ENCODE measurements at places on chromosomes 5 and 9.

DNA sequence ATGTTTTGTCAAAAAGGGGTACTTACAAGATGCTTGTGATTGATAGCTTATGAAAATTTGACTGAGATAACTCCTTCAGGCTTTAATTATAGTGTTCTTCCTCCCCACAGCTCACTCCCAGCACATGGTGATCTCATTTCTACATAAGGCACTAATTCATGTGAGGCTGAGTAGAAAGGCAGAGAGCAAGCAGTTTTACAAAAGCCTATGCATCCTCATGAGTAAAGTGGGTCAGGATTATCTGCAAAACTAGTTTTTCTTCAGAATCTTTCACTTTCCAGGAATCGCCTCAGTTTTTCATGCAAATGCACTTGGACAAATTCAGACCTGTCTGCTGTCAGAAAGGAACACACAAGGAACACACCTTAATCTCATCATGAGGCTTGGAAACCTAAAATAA, 92.1 kb upstream of the FBN2 start:
- DNase-seq, result no peak

DNA sequence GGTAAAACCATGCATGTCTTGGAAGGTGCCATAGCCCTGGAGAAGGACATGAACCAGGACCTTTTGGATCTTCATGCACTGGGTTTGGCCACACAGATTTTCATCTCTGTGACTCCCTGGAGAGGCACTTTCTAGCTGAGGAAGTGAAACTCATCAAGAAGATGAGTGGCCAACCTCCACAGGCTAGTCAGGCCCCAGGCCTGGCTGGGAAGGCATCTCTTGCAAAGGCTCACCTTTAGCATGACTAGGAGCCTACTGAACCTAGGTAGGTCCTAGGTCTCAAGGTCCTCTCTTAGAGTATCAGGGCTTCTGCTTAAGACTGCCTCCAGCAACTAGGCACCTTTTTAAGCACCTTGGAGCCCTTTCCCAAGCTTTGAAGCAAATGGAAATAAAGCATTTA, 1448.7 kb upstream of the ACO1 start:
- DNase-seq, result no peak

- DNase-seq, result no peak
Observed at GRCh38 chr9:34656992-34657391, 5.0 kb downstream of the IL11RA start.

GRCh38 chr9:94692601-94693000, 33.9 kb upstream of the AOPEP start:
- peak; percentile 21 for DNase-seq

DNA sequence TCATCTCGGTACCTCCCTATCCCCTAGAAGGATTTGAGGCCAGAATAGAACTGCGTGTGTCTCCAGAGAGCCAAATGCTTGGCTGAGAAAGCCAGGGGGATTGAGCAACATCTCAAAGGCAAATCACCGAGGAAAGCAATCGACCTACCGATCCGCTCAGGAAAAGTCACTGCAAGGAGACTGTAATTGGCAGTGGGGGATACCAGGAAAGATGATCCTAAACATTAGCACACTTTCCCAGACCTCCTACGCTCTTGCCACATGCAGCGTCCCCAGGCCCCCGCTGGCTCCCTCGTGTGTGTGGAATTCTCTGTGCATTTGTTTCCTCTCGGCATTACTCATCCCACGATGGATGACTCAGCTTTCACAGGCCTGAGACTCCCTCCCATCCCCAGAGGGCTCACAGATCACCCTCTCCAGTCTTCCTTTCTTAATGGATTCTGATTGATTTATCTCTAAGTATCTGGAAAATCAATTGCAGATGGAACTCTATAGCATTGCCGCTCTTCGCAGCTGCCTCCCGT, 82.2 kb upstream of the ICE1 start:
- DNase-seq, result no peak

- no peak for DNase-seq
Observed at GRCh38 chr9:136645352-136645902, 17.3 kb upstream of the EGFL7 start.

GRCh38 chr5:80101993-80102392, 66.8 kb downstream of the THBS4 start:
- DNase-seq, result no peak

GRCh38 chr5:72210888-72211678, 103.8 kb downstream of the MAP1B start:
- DNase-seq, result no peak

- no peak for DNase-seq
Observed at GRCh38 chr5:2530609-2531008, 220.9 kb downstream of the IRX2 start.

Measured in NCI-H1694 (cell line).